ENCODE measurements at places on chromosomes 1 and 21.

DNA sequence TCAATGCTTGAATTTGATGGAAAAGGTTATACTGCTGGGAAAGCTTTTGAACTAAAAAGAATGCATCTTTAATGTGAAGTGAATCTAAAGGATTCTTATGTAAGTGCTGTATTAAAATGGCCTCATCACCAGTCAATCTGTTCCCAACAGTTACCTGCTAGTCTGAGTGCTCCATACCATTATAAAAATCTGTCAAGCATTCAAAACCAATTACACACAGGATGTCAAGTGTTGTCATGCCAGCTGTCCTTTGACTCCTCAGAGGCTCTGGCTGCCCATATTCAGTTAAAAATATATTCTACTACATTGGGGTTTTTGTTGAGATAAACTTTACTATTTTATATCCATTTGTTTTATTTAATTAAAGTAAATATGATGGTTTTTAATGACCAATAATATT lies 1587.7 kb downstream of the AMY1C start:
- no peak for DNase-seq

DNA sequence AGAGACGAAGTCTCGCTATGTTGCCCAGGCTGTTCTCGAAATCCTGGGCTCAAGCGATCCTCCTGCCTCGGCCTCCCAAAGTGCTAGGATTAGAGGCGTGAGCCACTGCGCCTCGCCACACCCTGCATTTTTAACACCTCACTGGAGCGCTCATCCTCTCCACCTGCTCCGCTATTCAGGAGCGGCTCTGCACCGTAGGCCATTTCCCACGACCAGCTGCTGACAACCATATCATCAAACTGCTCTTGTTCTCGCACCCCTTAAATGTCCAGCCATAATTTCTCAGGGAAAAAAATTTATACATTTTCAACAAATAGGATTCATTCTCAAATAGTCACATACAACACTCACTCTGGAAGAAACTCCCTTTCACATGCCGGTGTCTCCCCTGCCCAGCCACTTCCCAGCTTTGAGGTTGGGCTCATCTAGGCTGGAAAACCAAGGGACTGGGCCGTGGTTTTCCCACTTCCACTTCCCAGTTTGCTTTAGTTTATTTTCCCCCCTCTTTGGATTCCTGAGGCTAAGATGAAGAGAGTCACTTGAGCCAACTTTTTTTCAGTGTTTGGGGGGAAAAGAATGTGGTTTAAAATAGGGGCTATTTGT lies 639 bp upstream of the IPO9 start:
- DNase-seq = no peak

DNA sequence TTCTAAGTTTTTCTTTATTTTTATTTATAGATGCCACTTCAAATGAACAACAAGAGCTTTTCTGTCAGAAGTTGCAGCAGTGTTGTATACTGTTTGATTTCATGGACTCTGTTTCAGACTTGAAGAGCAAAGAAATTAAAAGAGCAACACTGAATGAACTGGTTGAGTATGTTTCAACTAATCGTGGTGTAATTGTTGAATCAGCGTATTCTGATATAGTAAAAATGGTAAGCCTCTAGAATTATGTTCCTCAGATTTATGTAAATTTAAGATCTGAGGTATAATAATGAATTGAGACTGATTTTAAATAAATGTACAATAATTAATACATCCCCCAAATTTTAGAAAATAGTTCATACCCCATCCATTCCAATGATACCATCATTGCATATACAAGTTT lies 43.9 kb downstream of the PPP2R5A start:
- no peak for DNase-seq

DNA sequence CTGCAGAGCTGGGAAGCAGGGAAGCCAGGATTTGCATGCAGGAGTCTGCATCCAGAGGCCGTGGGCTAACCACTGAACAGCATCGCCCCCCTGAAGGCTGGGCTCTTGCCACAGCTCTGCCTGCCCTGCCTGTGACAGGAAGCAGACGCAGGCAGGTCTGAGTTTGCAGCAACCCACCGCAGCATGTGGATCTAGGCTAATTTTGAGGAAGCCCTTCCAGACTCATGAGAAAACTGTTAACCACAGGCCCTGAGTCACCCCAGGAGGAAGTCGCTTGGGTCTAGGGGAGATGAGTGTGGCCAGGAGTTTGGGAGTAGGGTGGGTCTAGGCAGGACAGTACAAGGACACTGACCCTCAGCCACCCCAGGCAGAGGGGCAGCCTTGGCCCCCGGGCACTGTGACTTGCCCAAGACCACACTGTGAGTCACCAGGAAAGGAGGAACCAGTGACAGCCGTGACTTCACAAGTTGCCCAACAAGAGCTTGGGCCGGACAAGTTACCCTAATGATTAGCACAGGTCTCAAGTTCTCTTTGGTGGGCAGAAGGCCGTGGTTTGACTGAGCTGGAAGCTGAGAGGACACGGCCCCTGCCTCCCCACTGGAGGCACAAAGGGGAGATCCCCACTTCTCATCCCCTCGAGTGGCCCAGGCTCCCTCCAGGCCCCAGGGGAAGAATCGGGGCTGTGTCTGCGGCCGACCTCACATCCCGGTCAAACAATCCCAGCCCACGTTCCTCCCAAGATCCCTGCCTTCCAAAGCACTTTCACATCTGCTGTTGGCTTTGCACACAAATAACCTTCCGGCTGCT lies 826 bp downstream of the LAPTM5 start:
- no peak for DNase-seq

GRCh38 chr1:60639287-60639686 lies 443.1 kb upstream of the NFIA start:
- DNase-seq = no peak

DNA sequence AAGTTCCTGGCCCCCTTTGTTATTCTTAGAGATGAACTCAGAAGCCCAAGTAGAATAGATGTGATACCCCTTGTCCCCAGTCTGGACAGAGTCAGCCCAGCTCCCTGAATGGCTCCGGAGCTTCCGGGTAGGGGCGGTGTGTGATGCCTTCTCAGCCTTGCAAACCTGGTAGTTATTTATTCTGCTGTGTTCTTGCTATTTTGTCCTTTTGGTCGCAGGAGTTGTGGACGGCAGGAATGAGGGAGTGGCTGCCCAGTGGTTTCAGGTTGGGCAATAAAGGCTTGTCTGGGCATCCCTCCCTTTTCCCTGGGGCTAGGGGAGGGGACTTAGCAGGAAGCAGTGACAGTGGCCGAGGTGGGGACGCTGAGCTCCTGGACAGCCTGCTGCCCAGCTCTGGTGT lies 2.8 kb downstream of the PTPRU start:
- DNase-seq = no peak

GRCh38 chr21:38123626-38124025 lies 133.2 kb upstream of the KCNJ15 start:
- no peak for DNase-seq

Measured in stimulated activated CD4-positive, alpha-beta T cell treated with anti-CD3 and anti-CD28 coated beads, Interleukin-1b, Interleukin-23, amount 100 ng/mL, for 4 hours (primary cell).